NCI-H345 (cell line): ENCODE measurements at places on chromosomes 4 and X.

DNA sequence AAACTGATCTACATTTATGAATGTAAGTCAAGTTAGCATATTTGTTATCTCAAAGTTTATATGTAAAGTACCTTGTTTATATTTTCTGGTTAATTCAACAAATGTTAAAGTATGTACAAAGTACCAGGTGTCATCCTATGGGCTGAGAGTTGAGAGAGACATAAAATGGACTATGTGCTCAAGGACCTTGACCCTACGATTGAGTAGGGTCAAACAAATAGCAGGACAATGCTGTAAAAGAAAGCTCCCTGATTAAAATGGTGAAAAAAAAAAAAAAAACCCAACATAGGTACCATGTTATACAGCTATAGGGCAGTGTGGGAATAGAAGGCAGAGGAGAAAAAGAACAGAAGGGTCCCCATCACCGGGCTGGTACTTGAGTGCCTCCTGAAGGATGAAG, 123.4 kb downstream of the CDS1 start:
- DNase-seq = no peak

- DNase-seq = no peak
These were observed 1.1 kb downstream of the FGFR3 start for GRCh38 chr4:1793940-1794808.

DNA sequence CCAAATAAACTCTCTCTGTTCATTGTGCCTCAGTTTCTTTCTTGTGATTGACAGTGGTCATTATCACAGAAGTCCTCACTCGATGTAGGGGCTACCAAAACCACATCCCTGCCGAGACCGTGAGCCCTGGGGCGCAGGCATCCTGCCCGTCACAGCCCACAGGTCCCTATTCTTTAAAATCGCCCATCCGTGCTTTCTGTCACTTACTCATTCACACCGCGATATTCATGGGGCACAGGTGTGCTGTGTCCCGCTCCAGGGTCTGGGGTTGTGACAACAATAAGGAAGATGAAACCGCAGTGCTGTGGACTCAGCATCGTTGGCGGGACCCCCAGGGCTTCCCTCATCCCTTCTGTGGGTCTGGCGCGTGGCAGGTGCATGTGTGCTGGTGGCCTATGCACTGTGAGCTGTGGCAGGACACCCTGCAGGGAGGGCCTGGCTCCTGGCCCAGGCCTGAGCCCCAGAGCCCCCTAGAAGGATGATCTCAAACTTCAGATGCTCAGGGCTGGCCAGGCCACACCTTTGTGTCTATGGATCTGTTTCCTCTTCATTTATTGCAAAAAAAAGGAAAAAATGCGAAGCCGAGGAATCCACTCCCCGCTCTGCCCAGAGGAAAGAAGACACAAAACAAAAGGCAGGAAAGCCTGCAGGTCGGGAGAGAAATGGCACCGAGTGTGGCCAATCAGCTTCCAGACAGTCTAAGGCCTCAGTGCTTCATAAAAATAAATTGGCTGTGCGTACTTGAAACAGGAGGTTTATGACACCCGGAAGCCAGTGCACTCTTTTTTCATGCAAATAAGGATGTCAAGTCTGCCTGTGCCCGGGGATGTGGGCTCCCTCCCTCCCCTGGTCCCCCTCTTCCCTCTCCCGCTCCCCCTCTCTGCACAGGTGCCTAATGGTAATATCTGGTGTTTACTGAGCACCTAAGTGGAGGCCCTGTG, 109.5 kb upstream of the ADRA2C start:
- DNase-seq = peak; percentile 81

GRCh38 chrX:71627588-71628404, 9.5 kb upstream of the CXCR3 start:
- DNase-seq = no peak

GRCh38 chrX:25869761-25870160, 268.4 kb upstream of the MAGEB18 start:
- DNase-seq = no peak

DNA sequence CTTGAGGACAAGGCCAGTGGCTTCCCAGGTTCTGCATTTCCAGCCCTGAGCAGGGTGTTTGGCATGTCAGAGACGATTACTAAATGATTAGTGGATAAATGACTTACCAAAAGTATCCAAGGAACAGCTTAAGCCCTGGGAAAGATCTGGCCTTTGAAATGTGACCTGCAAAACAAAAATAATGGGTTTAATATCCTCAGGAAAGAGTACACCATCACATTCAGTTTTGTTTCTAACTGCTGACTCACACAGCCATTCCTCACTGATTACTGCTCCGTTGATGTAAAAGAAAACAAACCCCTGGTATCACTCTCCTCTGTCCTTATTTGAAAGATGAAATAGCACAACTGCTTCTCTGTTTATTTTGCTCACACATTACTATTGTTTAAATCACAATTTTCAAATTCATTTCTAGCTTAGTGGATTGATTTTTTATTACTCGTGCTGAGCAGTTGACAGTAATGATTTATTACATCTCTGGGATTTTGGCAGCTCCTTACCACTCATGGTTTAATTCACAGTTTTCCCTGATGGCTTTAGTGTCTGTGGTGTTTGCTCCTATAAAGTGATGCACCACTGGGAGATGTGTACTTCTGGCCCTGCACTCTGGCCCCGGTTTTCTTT, 117.0 kb downstream of the CBLL2 start:
- peak; percentile 49 for DNase-seq

DNA sequence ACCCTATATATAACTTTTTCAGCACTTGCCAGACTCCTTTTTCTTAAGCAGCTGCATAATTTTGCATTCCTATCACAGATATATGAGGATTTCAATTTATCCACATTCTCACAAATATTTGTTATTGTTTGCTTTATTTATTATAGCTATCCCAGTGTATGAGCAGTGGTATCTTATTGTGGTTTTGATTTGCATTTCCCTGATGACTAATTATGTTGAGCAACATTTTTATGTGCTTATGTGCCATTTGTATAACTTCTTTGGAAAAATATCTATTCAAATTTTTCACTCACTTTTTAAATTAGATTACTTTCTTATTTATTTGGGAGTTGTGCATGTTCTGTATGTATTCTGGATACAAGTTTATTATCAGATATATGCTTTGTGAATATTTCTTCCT, 361.9 kb downstream of the KCTD8 start:
- no peak for DNase-seq

GRCh38 chrX:102606115-102606514, 6.8 kb downstream of the ARMCX5 start:
- DNase-seq = no peak

- DNase-seq = no peak
These were observed 37.5 kb downstream of the MTMR1 start for GRCh38 chrX:150730719-150731118.

DNA sequence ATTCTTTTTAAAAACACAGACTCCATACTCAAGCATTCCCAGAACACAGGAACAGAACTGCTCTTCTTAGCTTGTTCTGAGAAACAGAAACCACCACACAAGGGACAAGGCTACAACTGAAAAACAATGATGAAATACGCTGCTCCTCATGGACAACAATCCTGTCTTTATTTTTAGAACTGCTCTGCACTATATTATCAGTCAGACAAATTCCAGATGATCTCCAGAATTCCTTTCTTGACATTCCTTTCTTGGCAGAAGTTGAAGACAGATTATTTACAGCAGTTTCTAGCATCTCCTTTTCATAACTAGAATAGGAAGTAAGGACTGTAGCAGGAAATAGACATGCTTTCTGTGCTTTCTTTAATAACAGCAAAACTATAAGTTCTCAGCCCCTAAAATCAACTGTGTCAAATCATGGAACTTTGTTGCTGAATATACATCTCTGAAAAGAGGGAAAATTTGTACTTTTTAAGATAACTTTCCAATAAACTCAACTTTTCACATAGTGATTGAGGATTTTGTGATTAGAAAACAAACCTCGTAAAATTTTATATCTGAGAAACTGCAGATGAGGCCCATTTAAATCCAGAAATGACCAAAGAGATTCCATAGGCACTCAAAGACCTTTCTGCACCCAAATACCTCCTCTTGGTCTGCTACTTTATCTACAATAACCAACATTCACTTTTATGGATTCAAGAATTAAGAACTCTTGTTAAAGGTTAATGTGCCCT, 35.9 kb downstream of the ANTXR2 start:
- DNase-seq = no peak

- DNase-seq = no peak
These were observed 934 bp upstream of the SEC31A start for GRCh38 chr4:82891707-82892466.

DNA sequence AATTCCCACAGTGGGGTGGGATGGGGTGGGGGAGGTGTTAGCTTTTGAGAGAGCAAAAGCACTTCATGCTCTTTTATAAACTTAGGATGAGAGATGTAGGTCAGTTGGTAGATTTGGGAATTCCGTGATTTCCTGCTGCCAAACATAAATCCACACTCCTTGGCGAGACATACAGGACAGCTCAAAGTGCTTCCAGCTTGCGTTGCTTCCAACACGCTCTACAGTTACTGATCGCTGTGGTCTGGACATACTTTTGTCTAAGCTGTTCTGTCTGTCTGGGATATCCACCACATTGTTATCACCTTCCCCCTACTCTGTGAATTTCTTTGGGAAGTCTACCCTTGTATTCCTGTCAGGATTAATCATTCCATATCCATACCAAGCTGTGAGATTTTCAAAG, 117.5 kb downstream of the RAPGEF2 start:
- DNase-seq = no peak

GRCh38 chrX:40007756-40008705, 89.7 kb downstream of the BCOR start:
- no peak for DNase-seq
